ENCODE measurements at places on chromosomes 7 and 10.

DNA sequence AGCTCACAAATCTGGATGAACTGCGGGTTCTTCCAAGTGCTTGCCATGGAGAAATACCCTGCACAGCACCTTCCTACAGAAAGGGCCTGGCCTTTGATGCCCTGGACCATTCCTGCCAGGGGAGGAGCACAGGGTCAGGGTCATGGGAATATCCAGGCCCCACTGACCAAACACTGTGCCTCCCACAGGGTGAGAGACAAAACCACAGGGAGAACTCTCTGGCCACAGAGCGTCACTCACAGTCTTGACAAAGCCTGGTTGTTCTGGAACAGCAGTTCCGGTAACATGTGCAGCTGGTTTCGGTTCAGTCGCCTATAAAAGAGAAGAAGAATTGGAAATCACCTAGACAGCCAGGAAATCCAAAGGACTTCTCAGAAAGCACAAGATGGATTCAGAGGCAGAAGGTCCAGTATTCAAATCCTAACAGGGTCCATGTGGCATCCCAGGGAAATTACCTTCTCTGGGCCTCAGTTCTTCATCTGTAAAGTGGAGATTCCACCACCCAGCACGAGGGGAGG, 28.1 kb downstream of the SLIT1 start:
- DNase-seq = no peak

- no peak for DNase-seq
Measured at GRCh38 chr7:146768957-146769356, 652.4 kb downstream of the CNTNAP2 start.

GRCh38 chr7:55211726-55212125, 153.4 kb upstream of the LANCL2 start:
- DNase-seq = no peak

DNA sequence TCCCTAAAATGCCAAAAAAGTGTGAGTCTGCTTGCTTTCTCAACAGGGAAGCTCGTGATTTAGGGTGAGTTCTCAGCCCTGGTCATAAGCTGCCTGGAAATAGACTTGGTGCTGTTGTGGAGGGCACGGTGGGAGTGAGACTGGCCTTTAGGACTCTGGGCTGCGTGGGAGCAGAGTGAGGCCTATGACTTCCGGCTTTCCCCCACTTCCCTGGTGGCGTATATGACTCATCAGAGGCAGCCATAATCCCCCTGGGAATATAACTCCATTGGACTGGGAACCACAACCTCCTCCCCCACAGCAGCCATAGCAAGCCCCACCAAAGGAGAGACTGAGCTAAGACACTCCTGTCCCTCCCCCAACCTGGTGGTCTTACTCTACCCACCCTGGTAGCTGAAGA, 95.0 kb downstream of the PON1 start:
- no peak for DNase-seq

- no peak for DNase-seq
Measured at GRCh38 chr10:89064748-89065147, 74.2 kb downstream of the FAS start.

- no peak for DNase-seq
Measured at GRCh38 chr10:89175816-89176215, 31.3 kb downstream of the CH25H start.

- DNase-seq = no peak
Measured at GRCh38 chr7:22945584-22945983, 68.3 kb downstream of the HYCC1 start.
